ENCODE measurements at places on chromosomes 12 and 14. TPM values are rescaled to one million over a fixed set of nuclear protein-coding genes. Genes with fewer than 3 reads are reported as not detected.

DNA sequence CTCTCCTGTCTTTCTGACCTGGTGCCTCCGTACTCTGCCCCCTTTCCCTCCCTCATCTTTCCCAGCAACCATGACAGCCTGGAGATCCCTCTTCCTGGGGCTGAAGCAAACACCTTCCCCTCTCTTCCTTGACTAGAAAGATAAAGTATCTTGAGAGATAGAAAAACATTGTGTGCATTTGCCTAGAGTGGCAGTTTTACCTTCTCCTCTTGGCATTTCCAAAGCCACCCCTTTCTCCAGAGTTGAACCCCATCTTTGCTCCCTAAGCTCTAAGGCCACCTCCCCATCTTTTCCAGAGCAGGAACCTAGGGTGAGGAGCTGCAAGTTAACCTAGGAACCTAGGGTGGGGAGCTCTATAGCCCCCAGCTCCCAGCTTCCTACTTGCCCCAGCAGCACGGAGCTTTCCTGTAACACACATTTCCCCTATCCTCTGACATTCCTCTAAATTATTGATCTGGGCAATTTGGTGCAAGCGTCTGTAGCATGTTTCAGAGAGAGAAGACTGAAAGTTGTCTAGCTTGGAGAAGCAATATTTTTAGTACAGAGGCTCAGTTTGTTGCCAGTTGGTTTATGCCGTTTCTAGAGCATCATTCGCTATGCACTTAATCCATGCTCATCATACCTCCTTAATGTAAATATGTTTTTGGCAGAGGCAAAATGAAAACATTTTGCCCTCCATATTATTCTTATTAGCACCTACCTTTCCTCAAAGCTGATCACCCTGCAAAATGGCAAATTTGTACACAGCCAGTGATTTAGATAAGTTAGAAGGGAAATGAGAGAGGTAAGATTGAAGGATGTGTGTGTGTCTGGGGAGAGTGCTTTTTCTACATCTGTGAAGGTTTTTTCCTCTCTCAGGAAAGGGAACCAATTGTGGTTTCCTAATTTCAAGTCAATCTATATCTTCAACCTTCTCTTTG lies 5.4 kb upstream of the TBX3 start:
- no peak for DNase-seq

ANKRD9 gene
- polyA plus RNA-seq: 26.4 TPM

- no peak for DNase-seq
These were observed 198.2 kb upstream of the PLEKHG7 start for GRCh38 chr12:92504594-92504981.

PPFIA2 gene
- polyA plus RNA-seq: 1.8 TPM

SELPLG gene
- polyA plus RNA-seq: 3.8 TPM

DNA sequence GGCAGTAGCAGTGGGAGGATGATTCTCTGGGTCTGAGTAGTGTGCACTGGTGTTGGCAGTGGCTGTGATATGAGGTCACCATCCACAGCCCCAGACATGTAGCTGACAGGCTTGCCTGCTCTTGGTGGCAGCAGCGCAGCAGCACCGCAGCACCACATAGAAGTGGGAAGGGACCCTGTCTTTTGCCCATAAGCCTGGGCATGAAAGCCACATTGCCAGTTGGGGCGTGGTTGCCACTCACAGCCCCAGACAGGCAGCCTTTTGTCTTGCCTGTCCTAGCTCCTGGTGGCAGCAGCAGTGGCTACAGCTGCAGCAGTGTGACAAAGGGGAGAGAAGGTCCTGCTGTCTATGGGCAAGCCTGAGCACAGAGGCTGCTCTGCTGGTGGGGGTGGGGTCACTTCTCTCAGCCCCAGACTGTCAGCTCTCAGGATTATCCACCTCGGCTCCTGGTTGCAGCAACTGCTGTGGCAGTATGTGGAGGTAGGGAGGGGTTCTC lies 71.5 kb downstream of the BRMS1L start:
- DNase-seq: no peak

DNA sequence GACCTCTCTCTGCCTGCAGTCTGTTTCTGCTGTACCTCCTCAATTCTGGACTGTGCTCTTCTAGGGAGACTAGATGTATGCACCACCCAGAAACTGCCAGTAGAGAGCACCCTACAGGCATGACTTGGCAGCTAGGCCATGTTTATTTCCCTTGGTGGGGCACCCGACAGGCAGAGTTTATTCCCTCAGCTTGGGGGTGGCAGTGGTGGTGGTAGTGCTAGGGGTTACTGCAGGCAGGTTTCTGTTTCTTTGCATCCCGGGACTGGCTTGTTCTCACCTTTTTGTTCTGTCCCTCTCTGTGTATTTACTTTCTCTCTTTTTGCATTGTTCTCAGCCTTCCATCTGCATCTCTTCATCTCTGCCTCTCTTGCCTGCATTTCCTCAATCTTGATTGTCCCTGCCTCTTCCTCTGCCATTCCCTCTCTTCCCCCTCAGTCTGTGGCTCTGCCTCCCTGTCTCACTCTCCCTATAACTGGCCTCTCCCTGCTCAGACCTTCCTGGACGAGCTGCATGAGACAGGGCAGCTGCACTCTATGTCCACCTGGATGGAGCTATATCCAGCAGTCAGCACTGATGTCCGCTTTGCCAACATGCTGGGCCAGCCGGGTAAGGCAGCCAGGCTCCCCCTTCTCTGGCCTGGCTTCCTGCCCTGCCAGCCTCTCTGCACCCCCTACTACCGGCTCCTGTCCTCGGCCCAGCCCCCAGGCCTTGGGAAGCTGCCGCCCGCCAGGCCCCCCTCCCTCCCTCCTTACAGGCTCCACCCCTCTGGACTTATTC lies 13.8 kb downstream of the PRPF40B start:
- DNase-seq: no peak

DNA sequence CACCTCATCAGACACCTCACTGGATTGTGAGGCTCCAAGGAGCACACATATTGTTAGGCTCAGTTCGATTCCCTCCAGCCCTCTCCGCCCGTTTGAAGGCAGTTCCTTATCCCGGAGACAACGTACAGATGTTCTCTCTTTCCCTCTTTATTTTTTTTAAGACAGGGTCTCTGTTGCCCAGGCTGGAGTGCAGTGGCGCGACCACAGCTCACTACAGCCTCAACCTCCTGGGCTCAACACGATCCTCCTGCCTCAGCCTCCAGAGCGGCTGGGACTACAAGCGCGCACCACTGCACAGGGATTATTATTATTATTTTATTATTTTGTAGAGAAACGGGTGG lies 718 bp upstream of the TROAP start:
- no peak for DNase-seq

- DNase-seq: no peak
These were observed 323.6 kb downstream of the ZFP36L1 start for GRCh38 chr14:68469208-68469713.

DNA sequence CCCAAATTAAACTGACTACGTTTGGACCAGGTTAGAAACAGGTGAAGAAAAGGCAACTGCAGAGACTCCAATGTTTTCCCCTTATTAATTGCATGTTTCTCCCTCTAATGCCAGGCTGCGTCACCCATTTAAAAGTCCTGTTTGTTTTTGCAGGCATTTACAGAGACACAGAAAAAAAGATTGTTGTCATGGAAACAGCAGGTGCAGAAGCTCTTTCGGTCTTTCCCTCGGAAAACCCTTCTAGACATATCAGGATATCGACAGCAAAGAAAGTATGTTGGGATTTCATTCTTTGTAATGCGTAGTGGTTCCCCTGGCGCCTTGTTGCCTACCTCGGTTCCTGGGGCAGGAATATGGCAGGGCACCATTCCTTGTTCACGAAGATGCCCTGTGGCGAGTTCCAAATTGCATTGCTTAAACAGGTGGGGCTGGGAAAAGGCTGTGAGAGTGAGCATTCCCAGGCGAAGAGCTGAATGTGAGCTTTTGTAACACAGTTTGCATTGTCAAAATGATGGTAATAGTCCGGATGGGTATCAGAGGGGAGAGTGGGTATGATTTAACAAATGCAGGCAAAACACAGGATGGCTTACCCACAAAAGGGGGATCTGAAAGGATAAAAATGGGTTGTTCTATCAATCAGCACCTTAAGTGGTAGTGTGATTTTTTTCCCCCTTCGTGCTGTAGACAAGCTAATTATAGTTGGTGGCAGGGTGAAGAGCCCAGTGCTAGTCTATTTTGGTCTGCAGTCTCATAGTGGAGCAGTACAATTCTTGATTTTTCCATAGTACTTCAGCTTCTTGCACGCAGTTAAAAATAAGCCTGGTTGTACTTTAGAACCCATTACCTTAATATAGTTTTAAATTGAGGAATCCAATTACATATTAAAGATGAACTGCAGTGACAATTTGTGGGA lies 132.4 kb downstream of the GCH1 start:
- DNase-seq: no peak

All from forelimb muscle (tissue), 1 donor.